ENCODE measurements at places on chromosomes 6 and 20.
A peak's percentile ranks its signal among the peaks of the same experiment; 100 is the strongest.

GRCh38 chr6:52317841-52318581 lies 33.5 kb upstream of the MCM3 start:
- peak; percentile 40 for DNase-seq

GRCh38 chr6:56046576-56046975 lies 171.2 kb upstream of the BMP5 start:
- DNase-seq = no peak

DNA sequence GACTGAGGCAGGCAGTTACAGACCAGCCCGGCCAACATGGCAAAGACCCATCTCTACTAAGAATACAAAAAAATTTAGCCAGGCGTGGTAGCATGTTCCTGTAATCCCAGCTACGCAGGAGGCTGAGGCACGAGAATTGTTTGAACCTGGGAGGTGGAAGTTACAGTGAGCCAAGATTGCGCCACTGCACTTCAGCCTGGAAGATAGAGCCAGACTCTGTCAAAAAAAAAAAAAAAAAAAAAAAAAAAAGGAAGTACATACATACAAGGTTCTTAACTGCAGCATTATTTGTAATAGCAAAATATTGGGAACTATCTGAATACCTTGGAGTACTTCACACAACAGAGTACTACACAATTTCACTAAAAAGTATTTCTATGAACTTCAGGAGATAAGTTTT lies 183.5 kb upstream of the OLIG3 start:
- no peak for DNase-seq

DNA sequence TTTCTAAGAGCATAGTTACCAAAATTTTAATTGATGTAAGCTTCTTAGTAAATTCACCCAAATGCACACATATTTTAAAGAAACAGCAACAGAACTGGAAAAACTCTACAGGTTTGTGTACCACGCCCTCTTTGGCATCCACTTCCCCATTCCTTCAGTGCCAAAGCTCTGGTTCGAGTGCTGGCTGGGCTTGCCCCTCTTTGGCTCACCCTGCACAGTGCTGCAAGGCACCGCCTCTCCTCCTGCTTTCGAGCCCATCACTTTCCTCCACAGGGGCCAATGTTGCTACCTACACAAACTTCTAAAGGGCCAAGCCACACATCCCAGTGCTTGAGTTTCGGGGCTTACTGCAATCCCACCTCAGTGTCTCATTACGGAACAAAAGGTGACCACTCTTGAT lies 9.6 kb downstream of the LRP11 start:
- no peak for DNase-seq

DNA sequence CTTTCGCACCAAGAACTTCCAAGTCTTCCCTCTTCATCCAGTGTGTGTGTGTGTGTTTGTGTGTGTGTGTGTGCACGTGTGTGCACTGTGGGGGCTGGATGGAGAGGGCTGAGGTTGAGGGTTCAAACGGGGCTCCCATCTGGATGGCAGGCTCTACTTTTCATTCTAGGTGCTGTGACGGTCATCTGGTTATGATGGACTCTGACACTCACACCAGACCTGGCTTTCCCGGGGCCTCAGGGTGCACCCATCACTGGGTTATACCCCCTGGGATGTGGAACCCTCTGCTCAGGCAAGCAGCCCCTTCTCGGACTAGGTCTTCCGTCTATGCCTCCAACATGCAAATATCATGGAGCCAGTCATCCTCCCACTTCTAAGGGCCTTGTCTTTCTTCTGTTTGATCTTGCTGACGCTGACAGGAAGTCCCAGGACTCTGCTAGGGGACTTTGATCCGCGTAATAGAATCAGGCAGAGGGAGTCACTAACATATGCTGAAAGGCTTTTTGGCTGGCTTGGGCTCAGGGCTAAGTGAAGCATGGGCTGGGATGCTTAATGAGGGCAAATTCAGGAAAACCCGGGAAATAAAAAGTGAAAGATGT lies 313.6 kb downstream of the CDC5L start:
- DNase-seq = no peak

DNA sequence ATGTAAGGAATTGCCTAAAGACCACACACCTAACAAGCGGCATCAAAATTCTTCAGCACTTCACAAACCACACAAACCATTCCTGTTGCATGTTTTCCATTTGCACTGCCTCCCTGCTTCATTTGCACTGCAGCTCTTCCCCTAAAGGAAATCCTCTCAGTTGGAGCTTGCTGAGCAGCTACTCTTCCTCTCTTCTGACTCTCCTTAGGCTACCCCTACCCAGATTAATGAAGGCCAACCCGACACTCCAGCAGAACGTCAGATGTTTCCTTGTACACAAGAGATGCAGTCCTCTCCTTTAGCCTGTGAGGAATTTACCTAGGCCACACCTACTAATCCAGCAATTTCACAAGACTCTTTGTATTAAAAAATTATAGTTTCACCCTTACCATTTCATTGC lies 8.1 kb downstream of the BEND6 start:
- DNase-seq = no peak

DNA sequence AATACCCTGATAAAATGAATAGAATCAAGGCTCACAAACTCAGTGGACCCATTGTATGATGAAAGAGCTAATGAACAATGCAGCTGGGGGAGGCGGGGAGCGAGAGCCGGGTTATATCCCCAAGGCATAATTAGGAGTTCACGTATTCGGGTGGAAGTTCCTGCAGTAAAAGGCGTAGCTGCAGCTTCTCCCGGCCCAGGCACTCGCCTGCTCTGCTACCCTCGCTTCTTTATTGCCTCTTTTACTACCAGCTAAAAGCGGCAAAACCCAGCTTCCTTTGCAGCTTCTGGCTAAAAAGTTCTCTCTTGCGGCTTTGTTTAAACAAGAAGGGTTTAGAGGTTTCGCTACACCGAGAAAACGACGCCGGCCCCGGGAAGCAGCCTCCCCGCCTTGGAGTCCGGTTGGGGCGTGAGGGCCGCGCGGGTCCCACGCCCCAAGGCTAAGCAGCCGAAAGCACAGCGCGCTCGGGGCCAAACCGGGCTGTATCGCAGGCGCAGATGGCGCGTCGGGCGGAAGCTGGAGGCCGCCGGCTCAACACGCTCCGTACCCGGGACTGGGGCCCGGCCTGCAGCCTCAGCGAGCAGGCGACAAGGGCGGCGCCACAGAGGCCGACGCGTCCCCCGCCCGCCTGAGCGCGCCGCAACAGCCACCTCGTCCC lies 1.6 kb downstream of the ZBTB2 start:
- DNase-seq = peak; percentile 77

- DNase-seq = peak; percentile 75
Observed at GRCh38 chr20:19552221-19553180, 205.6 kb upstream of the RIN2 start.

Measured in hepatocyte (in vitro differentiated cells).